GM03348 (cell line): ENCODE measurements at places on chromosomes 11 and 22.

- peak; percentile 81 for DNase-seq
Measured at GRCh38 chr11:132402071-132402684, 1031.8 kb downstream of the NTM start.

DNA sequence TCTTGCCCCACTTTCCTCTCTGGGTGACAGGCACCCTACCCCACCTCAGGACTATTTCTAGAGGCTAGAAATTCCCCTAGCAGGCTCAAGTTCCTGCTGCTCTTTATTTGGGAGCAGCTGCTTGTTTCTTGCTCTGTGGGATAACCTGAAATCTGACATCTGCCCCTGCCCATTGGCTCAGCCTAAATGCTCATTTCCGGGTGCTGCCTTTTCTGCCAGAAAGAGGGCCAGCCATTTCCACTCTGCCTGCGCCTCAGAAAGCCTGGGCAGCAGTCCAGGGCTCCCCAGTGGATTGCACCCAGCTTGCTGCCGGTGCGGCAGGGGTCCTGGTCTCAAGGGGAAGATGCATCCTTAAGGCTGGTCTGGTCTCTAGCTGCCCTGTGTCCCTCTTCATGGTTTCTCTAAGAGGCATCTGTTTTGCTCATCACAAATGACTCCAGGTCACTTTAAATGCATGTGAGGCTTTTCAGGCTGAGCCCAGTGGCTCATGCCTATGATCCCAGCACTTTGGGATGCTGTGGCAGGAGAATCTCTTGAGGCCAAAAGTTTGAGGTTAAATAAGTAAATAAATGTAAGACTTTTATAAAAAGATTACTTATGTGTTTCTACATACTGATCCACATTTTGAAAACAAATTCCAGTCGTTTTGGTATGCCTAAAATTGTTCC, 10.3 kb upstream of the PNPLA5 start:
- DNase-seq = peak; percentile 61

GRCh38 chr11:46977038-46977813, 40.7 kb downstream of the CSTPP1 start:
- no peak for DNase-seq

DNA sequence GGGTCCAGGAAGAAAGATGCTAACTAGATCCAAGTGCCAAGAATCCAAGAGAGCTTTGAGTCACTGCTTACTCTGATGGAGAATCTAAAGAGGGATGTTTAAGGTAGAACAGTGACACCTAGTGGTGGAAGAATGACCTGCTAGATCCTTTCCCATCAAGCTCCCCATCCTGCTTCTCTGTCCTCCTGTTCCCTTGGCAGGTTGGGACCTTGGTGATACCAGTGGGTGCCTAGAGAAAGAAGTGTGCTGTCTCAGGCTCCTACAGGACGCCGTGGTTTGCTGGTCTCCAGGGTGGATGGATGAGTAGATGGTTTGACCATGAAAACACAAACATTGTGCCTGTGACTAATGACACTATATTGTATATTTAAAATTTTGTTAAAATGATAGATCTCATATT, 383.7 kb downstream of the TMEM135 start:
- DNase-seq = peak; percentile 88

- DNase-seq = no peak
Measured at GRCh38 chr22:38315823-38316363, 1.3 kb downstream of the CSNK1E start.

DNA sequence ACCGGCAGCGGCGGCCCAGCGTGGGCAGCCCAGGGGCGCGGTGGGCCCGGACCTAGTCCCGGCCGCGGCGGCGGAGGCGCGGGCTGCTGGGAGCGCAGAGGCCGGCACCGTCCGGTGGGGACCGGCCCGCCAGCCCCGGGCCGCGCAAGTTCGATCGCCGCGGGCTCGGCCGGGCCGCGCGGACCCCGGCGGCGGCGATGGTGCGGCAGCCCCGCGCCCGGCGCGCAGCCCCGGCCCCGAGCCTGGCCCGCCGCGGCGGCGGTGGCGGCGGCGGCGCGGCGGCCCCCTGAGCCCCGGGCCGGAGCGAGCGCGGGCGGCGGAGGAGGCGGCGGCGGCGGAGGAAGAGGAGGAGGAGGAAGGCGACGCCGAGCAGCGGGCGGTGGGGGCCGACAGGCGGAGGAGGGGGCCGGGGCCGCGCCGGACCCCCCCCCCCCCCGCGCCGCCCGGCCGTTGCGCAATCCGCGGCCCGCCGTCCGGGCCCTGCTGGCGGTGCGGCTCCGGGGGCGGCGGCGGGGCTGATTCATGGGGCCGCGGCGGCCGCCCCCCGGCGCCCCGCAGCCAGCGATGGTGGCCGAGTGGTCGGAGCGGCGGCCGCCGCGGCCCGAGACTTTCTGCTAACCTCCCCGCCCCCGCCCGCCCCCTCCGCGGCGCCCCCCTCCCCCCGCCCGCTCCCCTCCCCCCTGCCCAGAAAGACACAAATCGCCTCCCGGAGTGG, 1251.9 kb downstream of the BRD1 start:
- DNase-seq = peak; percentile 57

GRCh38 chr22:42760806-42761565, 40.3 kb upstream of the A4GALT start:
- DNase-seq = no peak

DNA sequence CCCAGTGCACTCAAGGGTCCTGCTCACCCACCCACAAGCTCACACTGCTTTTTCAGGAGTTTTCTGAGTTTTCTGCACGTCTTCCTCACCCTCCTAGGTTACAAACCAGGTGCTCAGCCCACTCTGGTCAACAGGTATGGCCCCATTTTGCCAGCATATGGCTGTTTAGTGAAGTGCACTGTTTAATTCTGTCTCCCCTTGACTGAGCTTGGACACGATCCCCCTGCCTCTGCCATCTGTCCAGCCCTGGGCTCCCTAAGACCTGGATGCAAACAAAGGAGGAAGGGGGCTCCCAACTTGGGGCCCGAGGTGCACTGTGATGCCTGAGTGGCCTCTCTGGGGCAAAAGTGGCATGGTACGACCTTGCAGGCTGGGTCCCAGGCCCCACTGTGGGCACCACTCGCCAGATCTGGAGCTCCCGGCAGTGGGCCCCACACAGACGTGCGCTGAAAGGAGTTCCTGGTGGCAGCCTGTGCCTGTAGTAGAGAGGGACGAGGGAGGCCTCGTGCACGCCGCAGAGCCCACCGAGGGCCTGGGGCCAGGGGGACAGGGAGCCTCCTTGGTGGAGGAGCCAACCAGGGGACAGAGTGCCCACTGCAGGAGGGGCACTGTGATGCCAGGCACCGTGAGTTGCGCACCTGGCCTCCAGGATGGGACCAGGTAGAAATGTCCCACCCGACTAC, 37.3 kb upstream of the COMT start:
- DNase-seq = no peak
